Right kidney (tissue), 9 donors: ENCODE measurements at places on chromosomes 3 and 15.

GRCh38 chr3:61702453-61702852, 141.1 kb downstream of the PTPRG start:
- DNase-seq: no peak

DNA sequence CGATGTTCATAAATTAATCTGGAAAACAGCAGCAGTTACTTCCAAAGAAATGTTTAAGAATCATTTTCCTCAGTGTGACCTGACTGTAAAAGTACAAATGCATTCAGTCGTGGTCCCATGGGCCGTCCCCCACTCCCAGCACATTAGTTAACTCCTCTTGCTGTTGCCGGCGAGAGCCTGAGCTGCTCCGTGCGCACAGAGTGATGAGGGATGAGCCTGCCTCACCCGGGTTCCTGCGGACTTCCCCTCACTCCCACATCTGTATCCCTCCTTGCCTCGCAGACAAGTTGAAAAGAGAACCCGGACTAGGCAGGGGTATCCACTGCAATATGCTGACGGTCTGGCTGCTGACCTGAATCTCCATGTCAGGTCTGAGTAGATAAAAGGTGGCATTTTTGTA, 861.7 kb upstream of the NR2F2 start:
- DNase-seq: no peak

GRCh38 chr15:99845009-99845408, 111.8 kb upstream of the LYSMD4 start:
- no peak for DNase-seq

DNA sequence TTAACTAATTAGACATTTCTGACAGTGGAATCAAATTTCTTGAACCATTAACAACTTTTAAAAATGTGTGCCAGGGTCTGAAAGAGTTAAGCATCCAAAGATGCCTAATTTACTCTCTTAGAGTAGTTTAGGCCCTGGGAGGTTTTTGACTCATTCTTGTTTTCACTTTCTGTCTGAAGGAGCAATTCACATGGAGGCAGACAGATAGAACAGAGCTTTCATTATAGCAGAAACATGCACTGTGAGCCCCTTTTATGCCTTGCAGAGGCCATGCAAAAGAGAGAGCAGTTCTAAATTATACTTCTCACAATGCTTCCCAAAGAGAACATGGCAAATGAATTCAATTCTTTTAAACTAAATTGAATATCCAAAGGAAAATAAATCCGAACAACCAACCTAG, 554.8 kb downstream of the MFSD1 start:
- DNase-seq: no peak

- peak; percentile 49 for DNase-seq
Observed at GRCh38 chr3:115623044-115623868, at the start of gene GAP43. Gene GAP43, plus strand, starts transcription at chr3:115623510. Its CDS starts 180 bp downstream, at chr3:115623690.

- DNase-seq: no peak
Observed at GRCh38 chr15:61237400-61237799, 8.3 kb upstream of the RORA start.

DNA sequence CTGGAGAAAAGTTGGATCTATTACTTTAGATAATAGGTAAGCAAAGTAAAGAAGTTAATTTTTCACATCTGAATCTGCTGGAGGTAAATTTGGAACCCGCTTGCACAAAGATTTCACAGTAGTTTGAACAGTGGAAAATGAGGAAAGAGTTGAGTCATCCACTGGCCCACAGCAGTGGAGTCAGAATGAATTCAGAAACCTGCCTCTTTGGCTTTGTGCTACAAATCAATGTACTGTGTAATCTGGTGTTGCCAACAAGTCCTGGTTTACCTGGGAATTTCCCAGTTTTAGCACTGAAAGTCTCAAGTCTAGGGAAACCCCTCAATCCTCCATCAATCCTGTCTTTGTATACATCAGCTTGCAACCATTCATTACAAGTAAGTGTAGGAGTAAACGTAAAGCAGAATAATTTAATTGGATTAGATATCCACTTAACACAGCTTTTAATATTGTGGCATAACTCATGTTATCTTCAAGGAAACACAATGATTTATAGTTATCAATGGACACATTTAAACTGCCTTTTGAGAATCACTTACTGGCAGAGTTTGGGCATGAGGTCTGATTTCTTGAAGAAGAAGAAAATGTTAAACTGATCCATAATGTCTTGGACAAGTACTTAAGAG, 100.6 kb downstream of the DCLK3 start:
- DNase-seq: no peak

DNA sequence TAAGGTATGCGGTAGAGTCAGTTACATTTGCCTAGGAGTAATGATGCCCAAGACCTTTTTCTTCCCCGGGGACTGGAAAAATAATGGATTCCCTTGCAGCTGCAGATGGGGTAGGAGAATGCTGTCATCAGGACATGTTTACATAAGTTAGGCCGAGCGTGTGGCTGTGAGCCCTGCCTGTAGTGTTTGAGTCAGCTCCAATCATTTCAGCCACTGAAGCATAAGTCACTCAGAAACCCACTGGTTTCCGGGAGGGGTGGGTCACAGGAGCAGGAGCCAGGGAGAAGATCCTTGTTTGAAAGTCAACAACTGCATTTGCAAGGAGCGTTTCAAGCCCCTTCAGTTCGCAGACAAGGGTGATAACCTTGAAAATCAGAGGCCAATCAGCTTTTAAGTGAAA, 562.3 kb downstream of the MCTP2 start:
- DNase-seq: no peak

- DNase-seq: no peak
Observed at GRCh38 chr3:169246158-169246557, 417.4 kb downstream of the MECOM start.

- no peak for DNase-seq
Observed at GRCh38 chr15:37682304-37682703, 252.1 kb upstream of the TMCO5A start.

DNA sequence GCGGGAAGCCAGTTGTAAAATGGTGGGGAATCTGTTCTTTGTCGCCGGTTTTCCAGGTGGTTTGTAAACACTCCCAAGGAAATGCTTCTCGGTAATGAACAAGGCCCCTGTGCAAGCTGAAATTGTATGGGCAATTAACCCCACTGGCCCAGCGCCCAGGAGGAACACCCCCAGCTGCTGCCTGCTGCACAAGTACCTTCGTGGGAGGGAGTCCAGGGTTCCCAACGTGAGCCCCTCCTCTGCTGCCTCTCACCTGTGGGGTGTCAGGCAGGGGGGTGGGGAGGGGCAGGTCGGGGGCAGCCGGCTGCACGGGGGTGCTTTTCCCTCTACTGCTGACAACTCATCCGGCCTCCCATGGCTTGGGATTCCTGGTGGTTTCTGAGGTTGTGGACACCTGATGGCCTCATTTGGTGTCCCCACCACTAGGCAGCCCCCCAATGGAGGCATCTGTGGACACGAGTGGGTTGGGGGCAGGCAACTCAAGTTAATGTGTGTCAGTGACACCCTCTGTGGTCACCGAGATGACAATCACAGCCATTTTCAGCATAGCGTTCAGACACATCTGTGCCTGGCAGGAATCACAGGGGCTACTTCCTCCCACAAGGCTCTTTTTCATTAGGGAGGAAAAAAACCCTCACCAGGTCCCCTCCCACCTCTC, 35.6 kb upstream of the PRR23E start:
- DNase-seq: no peak

DNA sequence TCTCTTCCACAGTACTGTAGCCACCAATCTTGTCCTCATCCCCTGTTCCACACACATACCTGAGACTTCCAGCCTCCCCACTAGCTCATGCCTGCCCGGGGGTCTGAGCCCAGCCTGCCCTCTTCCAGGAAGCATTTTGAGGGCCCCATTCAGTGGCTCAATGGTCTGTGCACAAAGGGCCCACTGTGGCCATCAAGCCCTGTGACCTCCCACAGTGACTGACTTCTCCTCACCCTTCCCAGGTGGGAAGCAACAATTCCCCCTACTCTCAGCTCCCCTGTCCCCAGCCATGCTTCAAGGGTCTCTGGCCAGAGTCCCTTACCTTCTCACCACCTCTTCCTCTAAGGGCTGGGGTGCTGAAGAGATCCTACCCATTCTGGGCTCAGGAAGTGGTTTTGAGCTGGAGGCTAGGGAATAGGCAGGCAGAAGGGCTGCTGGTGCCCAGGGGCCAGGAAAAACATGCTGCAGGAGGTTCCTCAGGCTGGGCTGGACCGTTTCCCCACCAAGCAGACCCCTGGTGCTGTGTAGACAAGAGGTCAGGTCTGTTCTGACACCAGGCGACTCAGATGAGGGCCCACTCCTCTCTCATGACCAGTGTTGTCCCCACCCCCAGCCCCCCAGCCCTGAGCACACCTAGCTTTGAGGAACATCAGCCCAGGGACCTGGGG, 3.0 kb upstream of the KLF15 start:
- DNase-seq: no peak
